Breast epithelium (tissue), 4 donors: ENCODE measurements at places on chromosomes 5 and 9. TPM values are rescaled to one million over a fixed set of nuclear protein-coding genes. Genes with fewer than 3 reads are reported as not detected.
A peak's percentile ranks its signal among the peaks of the same experiment; 100 is the strongest.

DNA sequence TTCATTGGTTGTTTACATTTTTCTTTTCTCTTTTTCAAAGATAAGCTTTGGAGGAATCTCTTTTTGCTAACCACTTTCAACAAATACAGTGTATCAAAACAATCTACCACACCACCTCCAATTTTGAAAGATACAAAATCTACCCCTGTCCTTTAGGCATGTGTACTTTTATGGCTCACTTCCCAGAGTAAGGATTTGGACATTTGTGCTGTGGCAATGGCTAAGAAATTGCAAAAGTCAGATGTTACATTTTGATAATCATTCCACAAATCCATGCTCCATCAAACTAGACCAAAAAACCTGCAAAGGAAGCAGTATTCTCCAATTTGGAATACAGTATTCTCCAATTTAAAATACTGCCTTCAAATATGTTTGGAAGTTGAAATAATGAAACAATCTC, 204.9 kb downstream of the MCTP1 start:
- H3K36me3 ChIP-seq, result no peaks in the 10 kb centered on the region
- H3K27ac ChIP-seq, result no peak overlapping the region
- no peaks in the 10 kb centered on the region for H3K27me3 ChIP-seq
- peak overlapping the region; percentile 60 for H3K4me3 ChIP-seq
- no peaks in the 10 kb centered on the region for H3K4me1 ChIP-seq

GRCh38 chr9:124412228-124412575, 3.0 kb downstream of the PSMB7 start:
- no peak overlapping the region for H3K27ac ChIP-seq
- peaks cover 12% of the 10 kb centered on the region for H3K36me3 ChIP-seq
- no peak for DNase-seq
- H3K27me3 ChIP-seq, result no peaks in the 10 kb centered on the region
- no peak overlapping the region for H3K4me3 ChIP-seq

- no peak overlapping the region for H3K27ac ChIP-seq
- DNase-seq, result no peak
- H3K4me1 ChIP-seq, result no peaks in the 10 kb centered on the region
- no peaks in the 10 kb centered on the region for H3K27me3 ChIP-seq
- H3K4me3 ChIP-seq, result no peak overlapping the region
Observed at GRCh38 chr5:171506951-171507350, 87.5 kb downstream of the FGF18 start.

DNA sequence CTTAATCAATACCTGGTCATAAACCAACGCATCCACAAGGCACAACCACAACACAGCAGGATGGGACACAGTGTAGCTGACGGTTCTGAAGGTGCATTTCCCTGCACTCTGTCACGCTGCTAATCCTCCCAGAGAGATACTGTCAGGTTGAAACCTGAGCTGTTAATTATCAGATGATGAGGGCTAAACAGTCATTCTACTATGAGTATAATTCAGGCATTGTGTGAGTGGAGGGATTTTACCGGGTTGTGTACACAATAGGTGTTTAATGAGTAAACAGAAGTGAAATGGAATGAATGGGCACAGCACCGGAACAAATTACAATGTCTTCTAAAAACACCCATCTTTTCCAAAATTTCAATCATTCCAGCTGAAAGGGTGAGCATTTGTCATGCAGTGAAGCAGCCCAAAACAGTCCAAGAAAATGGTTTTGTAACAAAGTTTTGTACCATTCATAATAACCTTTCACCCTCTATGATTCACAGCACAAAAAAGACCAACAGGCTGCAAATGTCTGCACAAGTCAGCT, 71.5 kb downstream of the ABCA1 start:
- H3K4me1 ChIP-seq, result no peaks in the 10 kb centered on the region
- H3K36me3 ChIP-seq, result no peaks in the 10 kb centered on the region
- H3K4me3 ChIP-seq, result no peak overlapping the region
- H3K27ac ChIP-seq, result no peak overlapping the region
- no peaks in the 10 kb centered on the region for H3K27me3 ChIP-seq

The RHOBTB3 gene
- 82.8 TPM for total RNA-seq

- H3K4me1 ChIP-seq, result no peaks in the 10 kb centered on the region
- no peaks in the 10 kb centered on the region for H3K36me3 ChIP-seq
- peaks cover 3% of the 10 kb centered on the region for H3K27me3 ChIP-seq
- no peak overlapping the region for H3K27ac ChIP-seq
- no peak overlapping the region for H3K4me3 ChIP-seq
Observed at GRCh38 chr5:73125289-73125688, 4.9 kb downstream of the TMEM171 start.

GRCh38 chr5:2985718-2986117, 234.2 kb upstream of the IRX2 start:
- H3K27ac ChIP-seq, result no peak overlapping the region
- H3K27me3 ChIP-seq, result no peaks in the 10 kb centered on the region
- no peak overlapping the region for H3K4me3 ChIP-seq
- no peaks in the 10 kb centered on the region for H3K4me1 ChIP-seq
- no peak for DNase-seq

DNA sequence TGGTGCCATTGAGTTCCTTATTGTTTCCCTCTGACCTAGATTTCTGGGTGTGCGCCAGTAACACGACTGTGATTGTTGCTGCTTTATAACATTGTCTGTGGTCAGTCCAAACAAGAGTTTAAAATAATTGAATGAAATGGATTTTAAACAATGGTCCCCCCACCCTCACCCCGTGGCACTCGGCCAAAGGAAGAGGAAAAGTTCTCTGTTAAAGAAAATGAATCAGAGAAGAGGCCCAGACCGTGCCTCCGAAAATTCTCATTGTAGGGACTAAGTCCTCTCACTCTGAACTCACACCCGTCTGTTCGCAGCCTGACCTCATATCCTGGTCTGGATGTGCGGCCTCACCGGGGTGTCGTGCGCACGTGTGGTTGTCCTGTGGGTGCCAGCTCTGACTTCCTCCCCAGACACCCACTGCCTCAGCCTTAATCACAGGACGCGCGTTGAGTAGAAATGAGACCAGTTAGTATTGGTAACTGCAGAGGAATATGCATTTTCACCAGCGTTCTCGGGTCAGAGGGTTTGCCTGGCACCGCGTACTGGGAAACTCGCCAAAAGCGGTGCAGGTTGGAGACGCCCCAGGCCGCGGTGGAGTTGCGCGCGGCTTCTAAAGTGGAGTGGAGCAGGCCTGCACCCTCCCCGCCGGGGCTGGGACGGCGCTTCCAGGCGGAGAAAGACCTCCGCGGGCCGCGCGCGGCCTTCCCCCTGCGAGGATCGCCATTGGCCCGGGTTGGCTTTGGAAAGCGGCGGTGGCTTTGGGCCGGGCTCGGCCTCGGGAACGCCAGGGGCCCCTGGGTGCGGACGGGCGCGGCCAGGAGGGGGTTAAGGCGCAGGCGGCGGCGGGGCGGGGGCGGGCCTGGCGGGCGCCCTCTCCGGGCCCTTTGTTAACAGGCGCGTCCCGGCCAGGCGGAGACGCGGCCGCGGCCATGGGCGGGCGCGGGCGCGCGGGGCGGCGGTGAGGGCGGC, at the start of gene ABL1:
Gene ABL1, plus strand, starts transcription at position 884 of the 966 bp plus-strand sequence. CDS start 193 bp downstream, outside the sequence.
- H3K4me1 ChIP-seq, result peaks cover 4% of the 10 kb centered on the region
- no peaks in the 10 kb centered on the region for H3K36me3 ChIP-seq

- no peaks in the 10 kb centered on the region for H3K4me1 ChIP-seq
- no peak overlapping the region for H3K4me3 ChIP-seq
- no peaks in the 10 kb centered on the region for H3K27me3 ChIP-seq
- no peaks in the 10 kb centered on the region for H3K36me3 ChIP-seq
- DNase-seq, result no peak
Observed at GRCh38 chr5:21613971-21614488, 1239.1 kb downstream of the CDH12 start.

- no peak overlapping the region for H3K4me3 ChIP-seq
- H3K27ac ChIP-seq, result no peak overlapping the region
- H3K36me3 ChIP-seq, result no peaks in the 10 kb centered on the region
- no peak for DNase-seq
Observed at GRCh38 chr9:135882011-135882410, 25.3 kb downstream of the CAMSAP1 start.

The SV2C gene
- total RNA-seq, result 0.32 TPM

The INSL6 gene
- not detected for total RNA-seq

- H3K27ac ChIP-seq, result no peak overlapping the region
- H3K27me3 ChIP-seq, result no peaks in the 10 kb centered on the region
- H3K4me1 ChIP-seq, result no peaks in the 10 kb centered on the region
- DNase-seq, result no peak
- H3K36me3 ChIP-seq, result no peaks in the 10 kb centered on the region
Observed at GRCh38 chr5:66224274-66224673, 80.2 kb downstream of the SREK1 start.

DNA sequence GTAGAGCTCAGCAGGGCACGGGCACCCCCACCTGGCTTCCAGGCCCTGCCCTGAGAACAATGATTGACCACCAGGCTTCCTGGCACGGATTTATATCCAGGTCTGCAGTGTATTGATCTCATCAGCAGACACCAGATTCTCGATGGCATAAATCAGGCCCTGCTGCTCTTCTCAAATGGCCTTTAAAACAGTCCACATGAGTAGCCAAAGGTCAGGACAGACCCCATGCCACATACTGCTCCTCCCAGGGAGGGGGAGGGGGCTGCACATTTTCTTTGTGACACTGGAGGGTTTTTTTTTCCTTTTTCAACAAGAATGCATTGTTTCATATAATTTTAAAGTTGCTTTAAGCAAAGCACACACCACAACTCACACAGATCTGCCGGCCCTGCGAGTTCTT, 85.4 kb downstream of the SEMA4D start:
- no peaks in the 10 kb centered on the region for H3K4me1 ChIP-seq
- no peak overlapping the region for H3K27ac ChIP-seq
- no peak overlapping the region for H3K4me3 ChIP-seq
